ENCODE measurements at places on chromosomes 6 and 20.

DNA sequence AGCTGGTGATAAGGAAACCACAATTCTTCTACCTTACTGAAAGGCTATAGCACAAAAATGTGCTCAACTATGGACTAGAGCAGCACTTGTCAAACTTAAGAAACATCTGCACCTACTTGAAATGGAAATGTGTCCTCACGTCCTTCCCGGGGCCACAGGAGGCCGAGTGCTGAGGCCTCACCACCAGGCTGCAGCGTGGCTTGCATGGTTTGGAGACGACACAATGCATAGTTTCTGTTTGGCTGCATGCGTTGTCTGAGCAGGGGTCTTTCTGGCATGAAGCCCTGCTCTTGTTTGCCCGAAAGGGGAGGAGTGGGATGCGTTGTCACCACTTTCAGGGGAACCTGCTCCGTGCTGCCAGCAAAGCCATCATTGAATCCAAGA is 228.8 kb downstream of the TTLL2 start:
- no peak for DNase-seq

GRCh38 chr6:160799801-160800506 is 97.9 kb downstream of the PLG start:
- no peak for DNase-seq

DNA sequence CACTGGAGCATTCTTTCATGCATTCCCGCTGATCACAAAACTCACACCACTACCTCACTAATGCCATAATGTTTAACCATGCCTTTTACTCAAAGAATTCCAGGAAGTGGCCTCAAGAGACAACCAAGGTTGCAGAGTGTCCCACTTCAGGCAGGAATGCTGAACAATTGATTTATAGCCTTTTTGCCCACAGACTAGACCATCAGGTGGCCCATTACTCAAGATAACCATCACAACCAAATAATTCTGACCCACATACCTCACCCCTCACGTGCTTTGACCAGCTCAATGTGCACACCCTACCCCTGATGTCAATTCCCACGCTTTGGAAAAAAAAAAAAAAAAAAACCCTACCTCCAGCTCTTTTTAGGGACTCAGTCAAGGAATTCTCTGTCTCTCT is 220.6 kb upstream of the UFL1 start:
- DNase-seq, result no peak

DNA sequence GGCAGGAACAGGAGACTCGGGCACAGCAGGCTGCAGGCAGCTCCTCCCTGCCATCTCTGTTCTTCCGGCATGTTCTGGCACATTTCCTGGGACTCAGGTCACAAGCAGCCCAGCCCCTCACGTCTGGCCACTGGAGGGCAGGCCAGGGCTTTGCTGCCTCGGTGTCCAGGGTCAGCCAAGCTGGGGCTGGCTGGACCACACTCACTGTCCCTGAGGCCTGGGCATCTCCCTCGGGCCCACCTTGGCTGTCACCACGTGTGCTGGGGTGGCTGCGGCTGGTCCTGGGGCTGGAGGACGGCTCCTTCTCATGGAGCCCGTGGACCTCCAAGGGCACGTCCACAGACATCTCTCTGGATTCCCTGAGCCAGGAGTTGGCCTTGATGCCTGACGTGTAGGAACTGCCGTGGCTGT is 18.5 kb downstream of the FRMD1 start:
- no peak for DNase-seq

DNA sequence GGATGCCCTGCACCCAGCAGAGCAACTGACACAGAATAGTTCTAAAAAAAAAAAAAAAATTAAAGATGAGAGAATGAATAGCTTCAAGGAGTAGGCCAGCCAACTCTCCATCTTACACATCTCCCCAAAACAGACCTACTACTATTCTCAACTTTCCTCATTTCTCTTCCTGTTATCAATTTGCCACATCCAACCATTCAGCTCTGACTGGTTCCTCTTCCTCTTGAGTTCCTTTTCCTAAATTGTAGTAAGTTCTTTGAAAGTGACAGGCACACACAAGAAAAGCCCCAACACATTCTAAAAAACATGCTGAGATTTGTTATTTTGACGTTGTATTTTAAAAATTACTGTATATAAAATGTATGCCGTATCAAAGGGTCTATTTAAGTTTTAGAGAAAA is 117.2 kb downstream of the PDSS2 start:
- no peak for DNase-seq

DNA sequence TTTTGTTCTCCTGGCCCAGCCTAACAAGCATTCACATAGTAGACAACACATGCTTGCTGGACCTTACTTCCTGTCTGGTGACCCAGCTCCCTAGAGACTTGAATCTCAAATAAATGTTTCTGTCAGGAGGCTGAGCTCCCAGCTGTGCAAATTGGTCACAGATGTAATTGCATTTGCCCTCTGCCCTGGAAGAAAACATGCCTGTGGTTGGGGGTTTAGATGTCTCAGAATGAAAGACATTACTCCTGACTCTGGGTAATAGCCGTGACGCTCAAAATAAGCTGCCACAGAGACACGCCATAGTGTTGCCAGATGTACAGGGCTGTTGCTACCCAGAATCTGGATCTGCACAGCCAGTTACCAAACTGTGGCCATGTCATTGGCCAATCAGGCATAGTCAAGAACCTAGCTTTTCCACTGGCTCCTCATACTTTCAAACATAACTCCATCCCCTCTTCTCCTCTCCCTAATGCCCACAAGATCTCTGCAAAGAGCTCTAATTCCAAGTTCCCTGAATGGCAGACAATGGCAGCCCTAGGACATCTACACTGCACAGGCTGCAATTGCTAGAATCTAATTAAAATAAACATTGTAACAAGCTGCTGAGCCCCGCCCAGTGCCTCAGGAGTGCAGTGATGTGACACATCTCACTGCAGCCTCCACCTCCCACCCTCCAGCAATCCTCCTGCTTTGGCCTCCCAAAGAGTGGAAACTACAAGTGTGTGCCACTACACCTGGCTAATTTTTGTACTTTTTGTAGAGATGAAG is 32.8 kb upstream of the GMPR start:
- DNase-seq, result no peak

DNA sequence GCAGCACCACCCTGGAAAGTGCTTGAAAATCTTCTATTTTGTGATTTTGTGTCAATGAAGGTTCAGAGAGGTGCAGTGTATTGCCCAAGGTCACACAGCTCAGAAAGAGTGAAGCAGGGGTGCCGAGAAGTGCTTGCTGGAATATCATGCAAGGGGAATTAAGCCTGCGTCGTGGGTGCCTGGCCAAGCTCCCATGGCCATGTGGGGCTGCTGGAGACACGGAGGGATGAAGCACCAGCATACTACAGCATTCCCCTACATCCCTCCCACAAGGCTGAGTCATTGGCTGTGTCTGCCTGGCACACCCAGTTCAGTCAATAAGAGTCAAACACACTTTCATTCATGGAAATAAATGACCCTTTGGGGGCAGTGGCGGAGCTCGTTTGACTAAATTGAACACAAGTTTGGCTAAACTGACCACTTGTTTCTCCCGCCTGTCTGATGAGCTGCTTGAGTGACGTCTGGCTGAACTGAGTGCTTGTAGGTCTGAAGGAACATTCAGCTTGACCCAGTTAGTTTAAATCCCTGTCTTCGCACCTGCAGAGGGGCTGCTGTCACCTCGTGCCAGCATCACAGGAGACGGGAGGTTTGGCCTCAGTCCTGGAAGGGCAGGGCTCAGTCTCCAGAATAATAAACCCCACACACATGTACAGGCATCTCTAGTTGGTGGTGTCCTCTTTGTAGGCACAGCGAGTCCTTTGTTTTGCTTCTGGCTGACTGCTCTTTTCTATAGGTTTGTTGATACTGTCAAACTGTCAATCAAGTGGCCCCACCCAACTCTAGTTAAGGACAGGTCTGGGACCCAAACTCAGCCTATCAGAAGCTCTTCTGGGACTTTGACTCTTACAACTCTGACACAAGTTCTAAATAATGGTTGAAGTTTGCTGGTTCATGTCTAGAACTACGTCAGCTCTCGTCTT is 8.4 kb upstream of the TGM2 start:
- DNase-seq, result no peak

Data from CD4-positive, alpha-beta T cell treated with Interleukin-15 for 4 hours (primary cell).